ENCODE measurements at places on chromosomes 6 and 20. TPM values are rescaled to one million over a fixed set of nuclear protein-coding genes. Genes with fewer than 3 reads are reported as not detected.

DNA sequence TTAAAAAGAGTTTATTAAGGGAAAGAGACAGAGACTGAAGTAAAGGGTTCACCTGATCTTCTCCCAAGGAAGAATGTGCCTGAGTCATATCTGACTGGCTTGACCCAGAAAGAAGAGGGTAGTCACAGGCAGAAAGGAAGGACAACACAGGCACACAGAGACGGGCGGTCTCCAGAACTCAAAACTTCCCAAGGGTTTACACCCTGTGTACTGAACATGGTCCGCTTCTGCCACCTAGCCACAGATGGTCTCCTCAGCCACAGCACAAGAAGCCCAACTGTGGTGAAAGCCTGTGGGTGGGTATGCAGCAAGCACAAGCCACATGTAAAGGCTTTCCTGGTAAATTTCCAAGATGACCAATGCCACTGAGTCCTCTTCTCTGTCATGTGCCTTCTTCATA, 17.2 kb downstream of the UNC5CL start:
- DNase-seq = peak; percentile 29

DNA sequence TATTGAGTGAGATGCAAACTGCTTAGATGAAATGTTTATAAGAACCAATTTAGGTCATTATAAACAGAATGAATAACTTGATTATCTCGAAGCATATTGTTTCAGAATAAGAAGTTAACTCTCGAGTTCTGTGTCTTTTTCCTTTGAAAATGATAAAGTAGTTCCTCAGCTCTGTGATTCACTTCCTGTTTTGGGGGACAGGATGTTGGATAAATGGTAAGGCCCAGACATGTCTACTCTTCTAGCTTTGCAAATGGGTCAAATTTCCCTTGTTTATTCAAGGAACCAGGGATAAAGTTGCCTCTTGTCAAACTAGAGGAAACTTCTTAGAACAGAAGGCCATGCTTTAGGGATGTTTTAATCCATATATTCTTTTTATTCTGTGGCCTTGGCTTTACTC, 246.9 kb downstream of the SOX4 start:
- DNase-seq = no peak

GRCh38 chr20:63967330-63968135, 2.2 kb downstream of the ZNF512B start:
- peak; percentile 72 for DNase-seq

- DNase-seq = no peak
Measured at GRCh38 chr6:80477591-80477990, 371.1 kb downstream of the BCKDHB start.

ANKRD6 gene
- 34.6 TPM for polyA plus RNA-seq

SEL1L2 gene
- not detected for polyA plus RNA-seq
